Cardiac muscle cell (in vitro differentiated cells and primary cell): ENCODE measurements at places on chromosomes 12 and 14. TPM values are rescaled to one million over a fixed set of nuclear protein-coding genes. Genes with fewer than 3 reads are reported as not detected.

The ZNF605 gene
- 8.2 and 10.1 TPM in 2 replicates for polyA plus RNA-seq

DNA sequence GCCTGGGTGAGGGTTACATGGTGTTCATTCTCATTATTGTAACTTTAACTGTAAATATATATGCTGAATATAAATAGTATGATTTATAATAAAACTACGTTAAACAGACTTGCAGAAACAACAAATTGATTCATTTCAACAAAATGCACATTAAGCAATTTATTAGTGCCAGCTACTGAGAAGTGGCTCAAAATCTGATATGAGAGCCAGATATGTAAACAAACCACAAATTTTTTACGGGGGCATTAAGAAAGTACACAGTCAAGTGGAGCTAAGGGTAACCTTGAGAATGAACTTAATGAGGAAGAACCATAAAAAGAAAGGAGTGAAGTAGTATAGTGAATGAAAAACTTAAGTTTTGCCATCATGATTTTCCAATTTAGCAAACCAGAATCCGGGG lies 40.3 kb downstream of the CEP128 start:
- DNase-seq, result no peak

DNA sequence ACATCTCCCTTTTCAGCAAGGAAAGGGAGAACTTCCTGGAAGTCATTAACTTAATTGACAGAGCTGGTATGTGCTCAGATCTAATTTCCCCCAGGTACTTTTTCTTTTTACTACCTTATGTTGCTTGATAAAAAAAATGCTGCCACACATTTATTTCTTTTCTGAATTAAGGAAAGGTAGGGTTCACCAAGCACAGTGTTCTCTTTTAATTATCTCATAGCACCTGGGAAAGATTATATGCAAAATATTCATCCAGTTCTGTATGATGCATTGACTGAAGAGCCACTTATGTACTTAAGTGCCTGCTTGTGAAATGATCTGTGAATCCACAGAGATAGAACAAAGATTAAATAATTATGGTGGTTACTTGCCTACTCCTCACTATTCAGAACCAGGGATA lies 25.1 kb downstream of the KCNC2 start:
- no peak for DNase-seq

GRCh38 chr14:66496188-66496807 lies 10.1 kb downstream of the CCDC196 start:
- DNase-seq, result no peak

DNA sequence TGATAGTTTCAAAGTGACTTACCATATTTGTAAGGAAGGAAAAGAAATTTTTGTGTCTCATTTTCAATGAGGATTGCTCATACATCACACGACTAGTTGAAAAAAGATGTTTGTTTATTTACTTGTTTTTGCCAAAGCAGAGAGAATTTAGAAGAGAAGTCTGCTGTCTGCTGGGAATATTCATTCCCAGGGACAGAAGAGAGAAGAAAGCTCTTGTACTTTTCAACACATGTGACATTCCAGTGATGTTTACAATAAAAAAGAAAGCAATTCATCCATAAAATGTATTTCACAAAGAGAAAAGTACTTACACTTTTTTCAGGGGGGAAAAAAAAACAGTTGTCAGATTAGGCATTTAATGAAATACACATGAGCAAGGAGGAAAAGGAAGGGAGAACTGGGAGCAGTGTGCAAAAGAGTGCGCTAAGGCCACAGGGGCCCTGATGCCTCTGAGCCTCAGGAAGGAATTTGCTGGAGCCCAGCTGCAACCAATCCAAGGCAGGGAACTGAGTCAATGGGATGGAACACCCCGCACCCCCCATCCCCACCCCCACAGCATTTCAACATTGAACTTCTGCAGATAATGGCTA lies 115.0 kb downstream of the RPAP3 start:
- DNase-seq, result no peak

GRCh38 chr12:51322452-51322851 lies 1.5 kb downstream of the BIN2 start:
- no peak for DNase-seq

The PIGH gene
- 14.3 and 31.3 TPM in 2 replicates for polyA plus RNA-seq

The ITGA5 gene
- 52.6 and 53.2 TPM in 2 replicates for polyA plus RNA-seq

The B4GALNT3 gene
- 23.7 and 26.4 TPM in 2 replicates for polyA plus RNA-seq

DNA sequence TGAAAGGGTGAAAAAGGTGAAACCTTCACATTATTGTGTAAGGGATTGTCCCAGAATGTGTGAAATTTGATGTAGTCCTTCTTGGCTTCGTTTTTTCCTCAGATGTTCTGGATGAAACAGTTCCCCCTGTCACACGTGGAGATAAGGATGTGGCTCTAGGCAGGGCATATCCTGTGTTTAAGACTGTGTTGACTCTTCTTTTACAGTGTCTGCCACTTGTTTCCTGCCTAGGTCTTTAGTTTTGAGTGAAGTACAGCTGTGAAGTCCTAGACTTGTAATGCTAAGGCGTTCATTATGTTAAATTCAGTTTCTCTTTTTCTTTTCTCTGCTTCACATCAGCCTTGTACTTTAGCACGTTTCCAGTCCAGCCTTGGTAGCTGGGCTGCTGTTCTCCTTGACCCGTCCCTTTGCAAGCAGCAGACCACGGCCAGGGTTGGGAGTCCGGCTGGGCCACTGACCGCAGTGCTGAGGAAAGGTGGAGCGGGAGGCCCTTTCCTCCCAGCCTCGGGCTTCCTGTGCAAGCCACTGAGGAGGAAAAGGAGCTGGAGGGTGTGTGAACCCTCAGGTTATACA lies 59.1 kb downstream of the RASSF3 start:
- DNase-seq, result peak; percentile 62

DNA sequence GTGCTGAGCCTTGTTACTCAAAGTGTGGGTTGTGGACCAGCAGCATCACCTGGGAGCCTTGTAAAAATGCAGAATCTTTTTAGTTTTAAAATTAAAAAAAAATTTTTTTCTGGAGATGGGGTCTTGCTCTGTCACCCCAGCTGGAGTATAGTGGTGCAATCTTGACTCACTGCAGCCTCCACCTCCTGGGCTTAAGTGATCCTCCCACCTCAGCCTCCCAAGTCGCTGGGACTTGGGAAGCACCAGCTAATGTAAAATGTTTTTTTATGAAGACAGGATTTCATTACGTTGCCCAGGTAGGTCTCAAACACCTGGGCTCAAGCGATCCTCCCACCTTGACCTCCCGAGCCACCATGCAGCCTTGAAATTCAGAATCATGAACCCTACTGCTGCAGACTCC lies 14.4 kb downstream of the MYBPC1 start:
- no peak for DNase-seq

GRCh38 chr14:95895720-95896119 lies 19.1 kb downstream of the TUNAR start:
- DNase-seq, result no peak

DNA sequence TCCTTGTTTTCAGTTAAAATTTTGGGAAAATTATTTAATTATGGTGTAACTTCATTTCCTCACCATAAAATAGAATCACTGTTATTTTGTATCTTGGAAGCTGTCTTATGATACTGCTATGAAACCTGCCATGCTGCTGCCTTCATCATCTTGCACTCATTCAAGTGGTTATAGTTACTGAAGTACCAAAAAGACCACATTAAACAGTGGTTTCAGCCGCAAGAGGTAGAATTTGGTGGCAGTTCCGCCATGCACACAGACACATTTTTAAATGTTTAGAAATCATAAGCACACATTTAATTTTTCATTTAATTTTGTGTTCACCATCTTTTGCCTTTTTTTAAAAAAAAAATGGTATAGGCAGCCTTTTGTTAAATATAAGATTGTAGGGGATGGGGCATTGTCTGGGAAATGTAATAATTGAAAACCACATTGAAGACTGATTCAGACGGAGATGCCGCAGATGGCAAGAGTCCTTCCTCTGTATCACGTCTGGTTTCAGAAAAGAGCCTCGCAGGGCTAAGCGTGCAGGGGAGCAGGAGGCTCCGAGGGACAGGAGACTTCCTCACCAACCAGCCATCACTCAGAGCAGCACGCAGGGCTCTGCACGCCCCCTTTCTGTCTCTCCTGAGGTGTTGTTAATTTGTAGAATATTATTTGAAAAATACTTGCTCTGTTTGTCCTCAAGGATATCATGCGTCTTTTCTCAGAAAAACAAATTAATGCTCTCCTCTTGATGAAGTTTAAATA lies 115.2 kb upstream of the PELI2 start:
- DNase-seq, result no peak

GRCh38 chr12:29807129-29807528 lies 23.4 kb upstream of the TMTC1 start:
- DNase-seq, result no peak

DNA sequence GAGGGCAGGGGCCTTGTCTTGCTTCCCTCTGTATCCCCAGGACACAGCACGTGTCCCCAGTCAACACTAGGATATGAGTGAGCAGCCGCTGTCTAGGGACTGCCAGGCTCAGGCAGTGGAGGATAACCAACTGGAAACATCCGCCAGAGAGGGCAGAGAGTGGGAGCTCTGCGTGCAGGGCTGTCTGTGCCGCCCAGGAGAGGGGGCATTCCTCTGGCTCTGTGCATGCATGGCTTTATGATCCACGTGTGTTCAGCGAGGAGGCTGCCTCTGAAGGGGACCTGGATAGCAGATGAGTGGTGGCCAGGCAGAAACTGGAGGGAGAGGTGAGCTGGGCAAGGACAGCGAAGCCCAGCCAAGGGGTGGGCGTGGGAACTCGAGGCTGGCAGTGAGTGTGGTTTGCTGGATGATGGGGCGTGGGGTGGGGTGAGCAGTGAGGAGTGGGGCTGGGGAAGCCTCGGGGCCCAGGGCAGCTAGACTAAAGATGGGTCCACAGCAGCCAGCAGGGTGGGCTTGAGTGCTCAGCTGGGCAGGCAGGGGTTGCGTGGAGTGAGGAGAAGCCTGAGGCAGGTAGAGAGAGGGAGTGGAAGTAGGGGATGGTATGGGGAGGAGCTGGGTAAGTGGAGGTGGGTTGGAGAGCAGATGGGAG lies 72.9 kb downstream of the PRIMA1 start:
- no peak for DNase-seq

- DNase-seq, result no peak
These were observed 32.4 kb upstream of the TMX1 start for GRCh38 chr14:51207621-51208020.

DNA sequence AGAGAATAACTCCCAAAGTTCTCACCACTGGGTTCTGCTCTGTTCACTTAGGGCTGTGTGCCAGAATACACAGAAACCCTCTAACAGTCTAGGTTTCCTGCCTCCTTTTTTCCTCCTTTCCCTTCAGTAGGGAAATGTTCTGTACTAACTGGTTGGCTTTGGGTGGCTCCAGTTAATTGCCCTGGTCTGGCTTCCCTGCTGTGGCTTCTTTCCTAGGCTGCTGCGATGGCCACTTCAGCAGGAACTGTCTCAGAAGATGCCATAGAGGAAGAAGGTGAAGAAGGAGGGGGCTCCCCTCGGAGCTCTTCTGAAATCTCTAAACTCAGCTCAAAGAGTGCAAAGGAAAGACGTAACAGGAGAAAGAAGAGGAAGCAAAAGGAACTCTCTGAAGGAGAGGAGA lies 115.2 kb downstream of the SCN8A start:
- DNase-seq, result no peak

The CDCA4 gene
- 34.5 and 46.0 TPM in 2 replicates for polyA plus RNA-seq
